ENCODE measurements at places on chromosomes 1 and 21.

- peak; percentile 56 for DNase-seq
Observed at GRCh38 chr1:227728059-227728891, 6.8 kb downstream of the JMJD4 start.

DNA sequence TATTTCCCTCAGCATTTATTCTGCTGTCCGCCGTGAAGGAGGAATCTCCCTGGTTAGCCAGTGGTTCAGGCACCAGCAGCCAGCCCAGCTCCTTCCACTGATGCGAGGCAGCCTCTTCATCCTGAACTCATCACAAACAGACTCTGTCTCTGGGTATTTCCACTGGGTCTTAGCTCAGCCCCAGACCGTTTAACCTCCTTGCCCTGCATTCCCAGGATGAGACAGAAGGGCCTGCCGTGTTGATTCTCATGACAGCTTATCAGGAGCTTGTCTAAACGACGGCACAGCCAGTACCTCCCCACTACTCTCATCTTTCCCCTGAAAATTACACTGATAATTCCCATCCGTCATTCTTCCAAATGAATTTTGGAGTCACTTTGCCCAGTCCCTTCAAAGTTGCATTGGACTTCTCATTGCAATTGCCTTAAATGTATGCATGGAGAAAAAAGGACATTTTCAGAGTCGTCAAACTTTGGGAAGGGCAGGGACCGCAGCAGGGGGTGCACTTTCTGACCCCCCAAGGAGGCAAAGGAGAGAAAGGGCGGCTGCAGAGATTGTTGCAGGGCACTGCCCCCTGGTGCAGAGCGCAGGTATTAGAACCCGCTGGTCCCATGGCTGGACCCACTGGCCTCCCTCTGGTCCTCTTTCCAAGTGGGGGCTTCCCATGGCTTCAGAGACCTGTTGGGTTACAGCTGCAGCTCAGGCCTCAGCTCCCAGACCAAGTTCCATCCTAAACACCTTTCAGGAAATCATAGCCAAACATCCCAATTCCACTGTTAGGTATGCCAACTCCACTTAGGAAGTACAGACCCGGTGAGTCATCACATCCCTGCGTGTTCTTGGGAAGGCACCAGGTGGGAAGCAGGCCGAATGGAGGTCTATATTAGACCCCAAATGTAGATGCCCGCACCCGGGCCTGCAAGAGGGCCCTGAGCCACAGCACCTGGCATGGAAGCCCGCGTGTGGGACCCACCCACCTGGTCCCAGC lies 3.7 kb upstream of the MEGF6 start:
- no peak for DNase-seq

DNA sequence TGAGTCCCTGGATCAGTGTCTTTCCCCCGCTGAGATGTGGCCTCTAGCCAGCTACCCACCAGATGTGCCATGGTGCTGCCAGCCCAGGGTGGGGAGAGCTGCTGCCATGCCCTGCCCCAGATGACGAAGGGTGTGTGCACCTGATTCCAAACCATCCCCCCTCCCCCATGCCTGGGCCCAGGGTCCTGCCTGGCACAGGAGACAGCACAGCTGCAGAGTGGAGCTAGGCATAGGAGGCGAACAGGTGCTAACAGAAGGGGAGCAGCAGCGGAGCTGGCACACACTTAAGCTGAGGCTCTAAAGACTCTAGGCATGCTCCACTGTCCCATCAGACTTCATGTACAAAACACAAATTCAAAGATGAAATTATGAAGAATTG lies 9.0 kb upstream of the LDLRAP1 start:
- no peak for DNase-seq

DNA sequence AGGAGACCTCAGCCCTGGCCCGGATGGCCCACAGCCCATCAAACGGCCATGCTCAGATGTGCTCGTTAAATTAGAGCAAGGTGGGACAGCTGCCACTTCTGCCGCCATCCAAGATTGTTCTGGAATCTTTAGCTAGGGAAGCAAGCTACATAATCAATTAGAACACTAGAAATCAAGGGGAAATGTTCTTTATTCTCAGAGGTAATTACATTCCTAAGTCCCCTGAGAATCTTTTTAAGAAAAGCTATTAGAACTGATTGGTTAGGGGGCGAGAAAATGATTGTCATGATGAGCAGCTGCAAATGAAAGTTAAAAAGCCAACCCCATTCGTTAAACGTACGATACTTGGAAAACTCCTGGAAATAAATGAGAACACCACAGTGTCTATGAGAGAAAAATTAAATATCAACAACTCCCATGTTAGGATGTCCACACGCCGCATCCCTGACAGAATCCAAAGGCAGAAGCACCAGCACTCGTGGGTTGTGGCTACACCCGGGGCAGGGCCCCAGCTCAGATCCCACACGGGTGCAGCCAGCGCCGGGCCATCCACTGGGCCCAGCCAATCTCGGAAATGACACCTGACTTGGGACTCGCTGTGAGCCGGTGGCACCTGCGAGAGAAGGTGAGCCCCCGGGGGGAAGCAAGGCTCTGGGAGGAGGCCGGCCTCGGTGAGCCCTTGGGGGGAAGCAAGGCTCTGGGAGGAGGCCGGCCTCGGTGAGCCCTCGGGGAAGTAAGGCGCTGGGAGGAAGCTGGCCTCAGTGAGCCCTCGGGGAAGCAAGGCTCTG lies 37.6 kb downstream of the KRTAP10-1 start:
- no peak for DNase-seq

GRCh38 chr1:171081314-171081753 lies 9.4 kb upstream of the FMO3 start:
- no peak for DNase-seq

GRCh38 chr1:209196140-209196539 lies 387.4 kb upstream of the CAMK1G start:
- DNase-seq = no peak

DNA sequence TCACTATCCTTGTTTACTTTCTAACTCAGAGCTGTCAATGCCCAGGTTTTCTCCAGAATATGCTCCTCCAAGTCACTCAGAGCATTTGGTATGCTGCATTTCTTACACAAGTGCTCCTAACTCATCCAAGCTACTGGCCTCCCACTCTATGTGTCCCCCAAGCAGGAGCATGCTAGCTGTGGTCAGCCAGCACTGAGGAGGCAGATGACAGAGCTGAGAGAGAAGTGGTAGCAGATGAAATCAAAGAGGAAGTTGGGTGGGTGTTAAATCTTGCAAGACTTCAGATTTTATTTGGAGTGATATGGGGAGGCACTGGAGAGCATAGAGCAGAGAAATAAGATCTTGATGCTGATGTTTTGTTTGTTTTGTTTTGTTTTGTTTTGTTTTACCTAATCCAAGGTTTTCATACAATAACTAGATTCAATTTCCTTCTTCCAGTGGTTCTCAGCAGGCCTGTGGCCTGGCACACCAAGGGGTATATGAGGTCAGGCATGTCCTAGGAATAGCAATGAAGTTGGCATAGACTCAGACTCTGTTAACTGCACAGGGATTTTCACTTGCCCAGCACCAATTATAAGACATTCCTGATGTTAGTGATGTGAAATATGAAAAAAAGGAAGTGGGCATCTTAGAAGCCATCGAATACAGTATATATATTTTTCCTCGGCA lies 3.1 kb upstream of the PGBD5 start:
- DNase-seq = no peak

DNA sequence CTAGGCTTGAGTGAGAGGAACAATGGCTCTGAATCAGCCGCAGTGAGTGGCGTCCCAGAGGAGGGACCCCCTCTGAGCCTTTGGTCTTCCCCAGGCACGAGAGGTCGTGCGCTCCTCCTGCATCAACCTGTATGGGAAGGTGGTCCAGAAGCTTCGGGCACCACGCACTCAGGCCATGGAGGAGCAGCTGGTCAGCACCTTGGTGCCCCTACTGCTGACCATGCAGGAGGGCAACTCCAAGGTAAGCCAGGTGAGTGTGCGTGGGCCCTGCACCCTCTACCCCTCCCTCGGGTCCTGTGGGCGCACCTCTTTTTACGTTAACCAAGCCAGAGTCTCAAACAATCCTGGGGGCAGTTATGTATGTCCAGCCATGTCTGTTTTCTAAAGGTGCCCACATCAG lies 13.7 kb upstream of the TTC4 start:
- DNase-seq = no peak

DNA sequence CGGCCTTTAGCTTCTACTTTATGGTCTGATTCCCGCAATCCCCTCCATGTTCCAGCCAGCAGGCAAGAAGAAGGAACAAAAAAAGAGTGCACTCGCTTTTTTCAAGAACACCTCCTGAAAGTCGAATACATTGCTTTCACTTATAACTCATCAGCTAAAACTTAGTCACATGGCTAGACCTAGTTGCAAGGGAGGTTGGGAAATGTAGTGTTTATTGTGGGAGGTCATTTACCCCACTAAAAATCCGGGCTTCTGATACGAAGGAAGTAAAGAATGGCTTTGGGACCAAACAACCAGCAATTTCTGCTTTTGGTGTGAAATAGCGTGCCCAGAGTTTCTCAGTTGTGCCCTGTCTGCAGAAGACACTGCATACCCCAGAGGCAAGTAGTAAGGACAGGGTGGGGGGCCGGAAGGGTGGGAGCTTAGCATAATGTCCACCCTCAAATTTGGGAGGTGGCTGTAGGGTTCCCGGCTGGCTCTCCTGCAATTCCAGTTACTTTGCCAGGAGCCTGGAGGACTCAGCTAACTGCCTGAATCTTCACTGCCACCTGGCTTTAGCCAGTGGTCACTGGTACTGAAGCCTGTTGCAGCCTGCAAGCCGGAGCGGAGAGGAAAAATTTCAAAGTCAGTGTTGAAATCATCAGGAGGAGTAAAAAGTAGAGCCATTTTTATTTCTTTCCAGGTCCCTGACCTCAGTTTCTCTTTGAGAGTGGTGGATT lies 57.7 kb upstream of the F3 start:
- DNase-seq = no peak

- no peak for DNase-seq
Observed at GRCh38 chr1:88973520-88974137, 18.8 kb downstream of the KYAT3 start.

DNA sequence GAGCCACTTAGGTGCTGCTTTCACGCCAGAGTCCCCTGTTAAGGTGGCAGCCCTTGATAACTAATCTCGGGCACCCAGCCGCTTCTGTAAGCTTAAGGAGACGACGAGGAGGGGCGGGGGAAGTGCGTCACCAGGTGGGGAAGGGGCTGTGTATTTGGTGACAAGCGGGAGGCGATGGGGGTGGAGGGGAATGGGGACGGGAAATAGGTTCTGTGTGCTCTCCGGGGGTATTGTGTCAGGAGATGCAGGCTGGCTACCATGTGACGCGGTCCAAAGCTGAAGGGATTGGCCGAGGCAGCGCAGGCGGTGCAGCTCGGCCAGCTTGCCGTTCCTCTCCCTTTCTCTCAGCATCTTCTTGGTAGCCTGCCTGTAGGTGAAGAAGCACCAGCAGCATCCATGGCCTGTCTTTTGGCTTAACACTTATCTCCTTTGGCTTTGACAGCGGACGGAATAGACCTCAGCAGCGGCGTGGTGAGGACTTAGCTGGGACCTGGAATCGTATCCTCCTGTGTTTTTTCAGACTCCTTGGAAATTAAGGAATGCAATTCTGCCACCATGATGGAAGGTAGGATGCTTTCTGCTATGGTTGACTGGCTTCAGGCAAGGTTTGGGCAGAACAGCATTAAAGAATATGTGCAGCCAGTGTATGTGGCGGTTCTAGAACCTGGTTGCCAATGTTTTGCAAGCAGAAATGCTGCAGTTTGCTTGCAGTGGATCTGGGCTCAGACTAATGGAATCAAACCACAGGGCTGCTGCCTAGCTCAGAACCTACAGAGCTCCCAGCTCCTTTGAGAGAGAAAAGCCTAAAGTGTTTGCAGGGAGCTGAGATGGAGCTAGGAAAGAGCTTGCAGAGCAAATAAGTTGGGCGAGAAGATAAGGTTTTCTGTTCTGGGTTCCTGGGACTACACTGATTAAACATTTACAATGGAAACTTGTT lies at the start of gene SGIP1:
TSS of gene SGIP1 (plus strand) at position 350 of the 937 bp plus-strand sequence. CDS start at position 556, 206 bp downstream.
- DNase-seq = peak; percentile 21

GRCh38 chr1:185464777-185465176 lies 147.7 kb upstream of the IVNS1ABP start:
- DNase-seq = no peak

- DNase-seq = no peak
Observed at GRCh38 chr1:216034506-216034905, 388.7 kb downstream of the USH2A start.

- DNase-seq = no peak
Observed at GRCh38 chr1:218171302-218171893, 113.7 kb upstream of the RRP15 start.

DNA sequence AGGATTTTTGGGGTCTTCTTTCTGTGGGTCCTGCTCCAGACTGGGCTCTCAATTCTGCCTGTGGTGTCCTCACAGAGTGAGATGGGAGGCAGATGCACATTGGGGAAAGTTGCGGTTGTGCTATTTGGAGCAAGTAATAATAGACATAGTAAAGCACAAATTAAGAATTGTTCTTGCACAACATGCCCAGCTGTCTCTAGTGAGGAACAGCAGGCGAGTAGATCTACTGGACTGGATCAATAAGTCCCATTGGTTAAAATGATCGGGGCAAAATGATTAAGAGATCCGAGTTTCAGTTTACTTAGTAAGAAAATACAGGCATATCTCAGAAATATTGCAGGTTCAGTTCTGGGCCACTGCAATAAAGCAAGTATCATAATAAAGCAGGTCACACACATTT lies 448.3 kb upstream of the PROX1 start:
- no peak for DNase-seq

DNA sequence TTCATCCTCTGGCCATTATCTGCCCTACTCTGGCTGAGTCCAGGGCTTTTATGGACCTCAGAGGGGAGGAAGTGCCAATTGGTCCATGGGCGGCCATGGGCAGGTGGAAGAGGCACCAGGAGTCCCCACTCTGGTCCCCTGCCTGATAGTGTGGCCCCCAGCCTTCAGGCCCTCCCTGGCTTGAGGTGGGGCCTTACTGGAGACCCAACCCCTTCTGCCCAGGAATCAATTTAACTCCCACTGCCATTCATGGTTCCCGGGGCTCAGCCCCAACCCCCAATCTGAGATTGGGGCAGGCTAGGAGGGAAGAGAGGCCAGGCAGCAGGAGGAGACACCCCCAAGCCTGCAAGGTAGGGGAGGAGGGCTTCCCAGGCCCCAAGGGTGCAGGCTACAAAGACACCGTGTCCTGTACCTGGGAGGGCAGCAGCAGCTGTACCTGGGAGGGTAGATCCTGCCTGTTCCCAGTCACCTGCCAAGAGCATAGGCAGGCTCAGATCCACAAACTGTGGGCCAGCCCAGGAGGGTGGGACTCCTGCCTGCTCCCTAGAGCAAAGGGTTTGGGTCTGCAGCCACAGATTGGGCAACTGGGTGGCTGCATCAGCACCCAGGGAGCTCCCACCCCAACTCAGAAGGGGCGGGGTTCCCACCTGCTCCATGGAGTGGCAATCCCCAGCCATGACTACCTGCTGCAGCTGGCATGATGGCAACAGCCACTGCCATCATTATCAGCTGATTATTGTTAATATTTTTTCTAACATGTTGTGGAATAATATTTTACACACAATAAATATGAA lies 1044.1 kb upstream of the B3GALT2 start:
- DNase-seq = no peak

- DNase-seq = no peak
Observed at GRCh38 chr1:160451119-160451858, 50.9 kb downstream of the VANGL2 start.

- DNase-seq = peak; percentile 26
Observed at GRCh38 chr1:152185544-152186391, 26.7 kb upstream of the RPTN start.

- no peak for DNase-seq
Observed at GRCh38 chr1:206687915-206688442, 3.3 kb downstream of the MAPKAPK2 start.

- no peak for DNase-seq
Observed at GRCh38 chr1:46008585-46008984, 123.8 kb downstream of the PIK3R3 start.

Measured in CD4-positive, alpha-beta T cell treated with Interferon gamma for 1 hour (primary cell).